ENCODE measurements at places on chromosomes 13 and 19.

DNA sequence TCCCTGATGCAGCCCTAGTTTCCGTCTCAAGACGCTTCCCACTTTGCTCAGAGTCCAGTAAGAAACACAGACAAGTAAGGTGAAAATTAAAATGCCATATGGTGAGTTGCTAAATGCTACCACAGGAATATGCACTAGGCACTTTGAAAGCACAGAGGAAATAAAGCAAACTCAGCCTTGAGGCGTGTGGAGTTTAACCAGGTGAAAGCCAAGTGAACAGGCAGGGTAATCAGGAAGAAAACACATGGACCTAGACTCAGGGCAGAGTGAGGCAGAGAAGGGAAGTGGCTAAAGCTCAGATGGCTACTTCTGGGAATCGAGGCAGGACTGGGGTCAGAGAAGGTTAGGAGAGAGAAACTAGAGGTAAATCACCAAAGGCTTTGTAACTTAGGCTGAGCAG is 5.4 kb upstream of the UBL3 start:
- no peak for DNase-seq

GRCh38 chr19:11227195-11227886 is 12.1 kb upstream of the ANGPTL8 start:
- no peak for DNase-seq

DNA sequence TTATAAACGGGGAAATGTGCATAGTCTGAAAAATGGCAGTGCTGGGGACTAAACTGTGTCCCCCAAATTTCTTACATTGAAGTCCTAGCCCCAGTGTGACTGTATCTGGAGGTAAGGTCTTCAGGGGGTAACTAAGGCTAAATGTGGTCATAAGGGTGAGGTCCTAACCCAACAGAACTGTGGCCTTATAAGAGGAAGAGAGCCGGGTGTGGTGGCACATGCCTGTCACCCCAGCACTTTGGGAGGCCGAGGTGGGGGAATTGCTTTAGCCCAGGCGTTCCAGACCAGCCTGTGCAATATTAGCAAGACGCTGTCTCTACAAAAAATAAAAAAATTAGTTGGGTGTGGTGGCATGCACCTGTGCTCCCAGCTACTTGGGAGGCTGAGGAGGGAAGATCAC is 17.8 kb downstream of the PROZ start:
- DNase-seq: no peak

DNA sequence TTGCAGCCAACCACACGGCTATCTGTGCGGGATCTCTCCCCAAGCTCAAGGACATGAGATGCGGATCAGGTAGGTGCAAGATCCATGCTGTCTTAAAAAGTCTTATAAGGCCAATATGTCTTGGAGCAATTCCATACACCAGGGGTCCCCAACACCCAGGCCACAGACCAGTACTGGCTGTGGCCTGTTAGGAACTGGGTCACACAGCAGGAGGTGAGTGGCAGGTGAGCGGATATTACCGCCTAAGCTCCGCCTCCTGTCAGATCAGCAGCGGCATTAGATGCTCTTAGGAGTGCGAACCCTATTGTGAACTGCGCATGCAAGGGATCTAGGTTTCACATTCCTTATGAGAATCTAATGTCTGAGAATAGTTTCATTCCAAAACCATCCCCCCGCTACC is 68.8 kb upstream of the ZNF599 start:
- no peak for DNase-seq

DNA sequence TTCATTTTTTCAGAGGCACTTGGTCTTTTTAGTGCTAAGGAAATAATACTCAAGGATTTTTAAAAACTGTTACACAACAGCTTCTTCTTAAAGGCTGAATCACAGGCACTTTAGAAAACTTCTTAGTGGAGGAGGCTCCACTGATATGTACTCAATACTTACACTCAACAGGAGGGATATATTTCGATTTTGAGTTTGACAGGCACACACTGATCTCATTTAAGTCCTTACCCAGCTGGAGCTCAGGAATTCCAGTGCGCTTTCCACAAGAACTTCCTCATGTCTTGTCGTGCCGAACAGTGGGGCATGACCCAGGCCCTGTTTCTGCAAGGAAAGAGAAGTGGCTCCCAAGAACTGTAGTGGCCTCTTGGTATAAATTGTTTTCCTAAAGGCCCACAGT is 103.8 kb downstream of the RGCC start:
- no peak for DNase-seq

- DNase-seq: no peak
These were observed 949 bp downstream of the SERTAD1 start for GRCh38 chr19:40424637-40425449.

- DNase-seq: no peak
These were observed 6.9 kb downstream of the KANK3 start for GRCh38 chr19:8336072-8336569.

DNA sequence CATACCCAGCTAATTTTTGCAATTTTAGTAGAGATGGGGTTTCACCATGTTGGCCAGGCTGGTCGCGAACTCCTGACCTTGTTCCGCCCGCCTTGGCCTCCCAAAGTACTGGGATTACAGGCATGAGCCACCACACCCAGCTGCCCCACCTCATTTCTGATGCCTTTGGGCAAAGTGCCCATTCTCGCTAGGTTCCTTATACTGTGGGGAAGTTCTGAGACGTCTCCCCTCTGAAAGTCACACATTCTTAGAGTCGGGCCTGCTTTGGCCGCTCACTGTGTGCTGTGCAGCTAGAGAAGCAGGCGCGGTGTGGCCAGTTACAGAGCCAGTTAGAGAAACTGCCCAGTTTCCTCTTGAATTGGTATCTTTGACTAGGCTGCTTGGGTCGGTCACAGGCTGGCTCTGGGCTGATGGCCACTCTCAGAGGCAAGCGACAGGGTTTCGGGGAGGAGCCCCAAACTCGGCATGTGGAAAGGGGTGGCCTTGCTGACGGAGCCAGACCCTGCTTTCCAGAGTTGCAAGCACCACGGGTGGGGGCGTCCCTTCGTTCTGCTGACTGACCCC is 18.0 kb downstream of the PRAM1 start:
- DNase-seq: no peak

DNA sequence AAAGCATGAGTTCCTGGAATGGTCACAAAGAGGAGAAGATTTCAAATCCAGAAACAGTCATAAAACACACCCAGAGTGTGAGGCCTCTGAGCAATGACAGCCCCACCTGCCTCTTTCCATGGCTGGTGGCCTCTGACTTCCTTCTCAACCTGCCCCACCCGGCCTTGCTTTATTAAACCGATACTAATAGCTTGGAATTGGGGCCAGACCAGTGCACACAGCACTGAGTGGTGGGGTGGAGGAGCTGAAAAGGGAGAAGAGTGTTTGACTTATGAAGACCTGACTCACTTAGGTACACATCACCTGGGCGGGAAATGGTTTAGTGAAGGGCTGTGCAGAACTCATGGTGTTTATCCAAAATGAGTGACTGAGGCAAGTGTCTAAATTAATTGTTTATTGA is 20.7 kb upstream of the CEACAM6 start:
- DNase-seq: no peak
